ENCODE measurements at places on chromosomes 3 and 15.

- no peak for DNase-seq
These were observed 7.9 kb downstream of the AP4E1 start for GRCh38 chr15:50916400-50916799.

DNA sequence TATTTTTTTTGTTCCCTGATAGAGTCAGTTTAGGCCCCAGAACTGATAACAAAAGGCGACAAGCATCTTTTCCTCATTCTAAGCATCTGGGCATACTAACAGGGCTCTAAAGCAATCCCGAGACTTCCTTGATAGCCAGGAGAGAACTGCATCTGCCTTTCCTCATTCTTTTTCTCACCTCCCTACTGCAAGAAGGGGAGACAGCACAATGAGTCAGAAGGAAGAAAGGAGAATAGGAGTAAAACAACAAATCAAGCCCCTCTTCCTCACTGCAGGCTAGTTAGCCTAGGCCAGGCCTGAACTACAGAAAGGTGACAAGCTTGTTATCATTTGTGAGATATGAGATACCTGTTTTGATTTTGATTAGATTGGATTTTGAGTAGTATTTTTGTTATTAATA is 97.9 kb downstream of the NAALADL2 start:
- DNase-seq, result no peak

DNA sequence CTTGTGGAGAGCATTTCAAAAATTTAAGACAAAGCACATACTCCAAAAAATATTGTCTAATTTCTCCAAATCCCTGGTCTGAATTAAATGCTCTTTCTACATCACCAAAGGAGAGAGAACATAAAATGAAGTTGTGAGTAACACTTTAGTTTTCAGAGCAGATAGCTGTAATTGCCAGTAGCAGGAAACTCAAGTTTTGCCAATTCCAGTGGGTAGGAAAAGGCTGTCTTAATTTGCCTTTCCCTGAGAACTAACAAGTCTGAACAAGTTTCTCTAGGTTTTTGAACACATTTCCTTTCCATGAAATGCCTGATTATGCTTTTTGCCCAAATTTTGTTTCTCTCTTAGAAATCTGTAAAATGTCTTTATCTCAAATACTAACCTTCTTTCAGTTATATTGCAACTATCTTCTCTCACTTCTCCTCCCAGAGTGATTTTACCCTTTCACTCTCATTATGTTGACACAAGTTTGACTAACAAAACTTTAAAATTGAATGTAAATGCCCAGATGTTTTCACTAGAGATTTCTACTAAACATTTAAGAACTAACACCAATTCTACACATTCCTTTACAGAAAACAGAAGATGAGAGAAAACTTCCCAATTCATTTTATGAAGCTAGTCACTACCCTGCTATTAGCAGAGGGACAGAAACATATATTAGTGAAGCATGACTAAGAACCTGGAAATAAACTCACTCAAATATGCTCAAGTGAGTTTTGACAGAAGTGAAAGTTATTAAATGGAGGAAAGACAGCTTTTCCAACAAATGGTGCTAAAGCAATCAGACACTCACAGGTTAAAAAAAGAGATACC is 38.4 kb downstream of the RFX7 start:
- no peak for DNase-seq

- no peak for DNase-seq
These were observed 8.0 kb downstream of the MBNL1 start for GRCh38 chr3:152276681-152277080.

DNA sequence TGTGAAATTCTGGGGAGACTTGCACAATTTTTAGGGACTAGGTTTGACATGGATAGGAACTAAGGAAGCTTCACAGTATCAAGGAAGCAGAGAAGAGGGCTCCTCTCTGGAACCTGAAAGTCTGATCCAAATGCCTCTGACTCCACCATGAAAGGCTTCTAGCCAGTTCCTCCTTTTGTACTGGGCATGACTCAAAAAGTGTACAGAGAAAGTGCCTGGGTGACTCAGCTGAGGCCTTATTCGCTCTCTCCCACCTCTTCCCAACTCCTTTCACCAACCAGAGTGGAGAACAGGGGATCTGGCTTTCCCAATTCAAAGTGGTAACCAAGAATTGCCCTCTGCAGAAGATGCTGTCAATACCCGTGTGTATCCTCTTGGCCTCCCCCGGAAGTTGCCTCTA is 342.9 kb upstream of the PROK2 start:
- DNase-seq, result no peak

DNA sequence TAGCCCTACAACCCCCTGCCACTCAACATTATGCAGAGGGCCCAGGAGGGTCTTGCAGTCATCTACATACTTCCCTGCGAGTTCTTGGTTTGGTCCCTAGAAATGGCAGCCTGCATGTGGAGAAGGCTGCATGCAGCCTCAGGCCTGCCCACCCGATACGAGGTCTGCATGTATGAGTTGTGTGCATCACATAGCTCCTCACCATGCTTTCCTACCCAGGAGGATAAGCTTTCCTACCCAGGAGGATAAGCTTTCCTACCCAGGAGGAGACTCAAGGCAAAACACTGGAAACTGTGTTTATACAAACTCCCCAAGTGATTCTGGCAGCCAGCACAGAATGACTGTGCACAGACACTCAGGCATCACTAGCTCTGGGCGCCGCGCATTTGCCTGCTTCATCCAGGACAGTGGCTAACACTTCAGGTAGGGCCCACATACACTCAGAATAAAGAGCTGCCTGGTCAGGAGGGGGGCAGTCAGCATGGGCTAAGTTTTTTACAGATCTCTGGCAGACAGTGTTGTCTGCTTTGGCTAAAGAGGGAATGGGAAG is 187.7 kb downstream of the THSD4 start:
- DNase-seq, result no peak

GRCh38 chr15:80523746-80524145 is 119.6 kb downstream of the ARNT2 start:
- DNase-seq, result no peak

DNA sequence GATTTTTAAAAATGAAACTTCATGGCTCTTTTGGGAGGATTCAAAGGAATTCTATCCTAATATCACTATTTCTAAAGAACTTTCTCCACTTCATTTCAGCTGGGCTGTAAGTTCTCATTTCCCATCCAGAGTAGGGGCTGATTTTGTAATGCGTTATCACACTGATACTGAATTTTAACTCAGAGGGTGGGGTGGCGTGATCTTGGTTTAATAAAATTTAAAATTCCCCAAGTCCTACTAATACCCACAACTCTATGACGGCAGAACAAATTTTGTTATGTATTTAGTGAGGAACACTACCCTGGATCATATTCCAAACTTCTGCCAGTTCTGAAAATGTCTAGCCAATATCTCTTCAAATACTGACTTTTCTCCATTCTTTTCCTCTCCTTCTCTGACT is 92.7 kb downstream of the ASB7 start:
- DNase-seq, result no peak

DNA sequence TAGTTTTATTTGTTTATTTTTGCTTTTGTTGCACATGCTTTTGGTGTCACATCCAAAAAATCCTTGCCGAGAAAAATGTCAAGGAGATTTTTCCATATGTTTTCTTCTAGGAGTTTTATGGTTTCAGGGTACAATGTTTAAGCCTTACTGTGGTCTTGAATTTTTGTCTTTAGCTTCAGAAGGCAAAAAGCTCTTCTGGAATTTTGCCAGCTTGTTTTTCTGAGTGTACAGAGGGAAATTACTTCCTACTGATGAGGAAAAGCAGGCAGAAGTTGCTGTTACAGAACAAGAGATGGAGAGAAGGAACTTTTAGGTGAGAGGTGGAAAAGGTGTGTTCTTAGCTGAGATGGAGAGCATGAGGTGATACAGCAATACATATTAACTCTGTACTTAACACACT is 59.6 kb downstream of the UBE2E2 start:
- no peak for DNase-seq

DNA sequence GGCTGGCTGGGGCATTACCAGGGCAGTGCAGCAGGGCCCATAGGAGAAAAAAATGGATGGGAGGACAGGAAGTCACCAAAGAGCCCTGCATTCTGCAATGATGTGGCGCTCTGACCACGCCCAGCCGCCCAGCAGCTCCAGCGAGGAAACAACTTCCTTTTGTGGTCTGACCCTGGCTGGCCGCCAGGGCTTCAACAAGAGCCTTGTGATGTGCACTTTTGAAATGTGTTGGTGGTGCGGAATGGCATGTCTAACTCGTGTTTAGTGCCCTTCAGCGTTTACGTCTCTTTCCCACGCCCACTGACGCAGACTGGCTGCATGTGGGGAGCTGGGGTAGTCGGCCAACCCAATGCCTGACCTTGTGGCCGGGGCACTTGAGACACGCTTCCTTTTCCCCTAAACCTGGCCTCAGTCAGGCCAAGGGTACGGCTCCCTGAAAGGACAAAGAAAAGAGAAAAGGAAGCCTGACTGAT is 81.9 kb upstream of the CTNNB1 start:
- DNase-seq, result peak; percentile 71

GRCh38 chr3:58535531-58536500 is 1.2 kb downstream of the ACOX2 start:
- no peak for DNase-seq

DNA sequence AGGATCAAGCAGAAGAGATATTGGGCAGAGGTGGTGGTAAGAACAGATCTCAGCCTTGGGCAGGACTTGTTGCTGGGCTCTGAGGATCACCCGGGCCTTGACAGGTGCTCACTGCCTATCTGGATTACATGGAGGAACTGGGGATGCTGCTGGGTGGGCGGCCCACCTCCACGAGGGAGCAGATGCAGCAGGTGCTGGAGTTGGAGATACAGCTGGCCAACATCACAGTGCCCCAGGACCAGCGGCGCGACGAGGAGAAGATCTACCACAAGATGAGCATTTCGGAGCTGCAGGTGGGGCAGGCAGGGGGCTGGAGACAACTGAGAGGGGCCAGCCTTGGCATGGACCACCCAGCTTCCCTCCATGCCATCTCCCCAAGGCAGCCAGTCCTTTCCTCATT is 7.9 kb downstream of the ECE2 start:
- DNase-seq, result no peak

GRCh38 chr15:69610277-69610676 is 157.7 kb downstream of the RPLP1 start:
- DNase-seq, result no peak

- DNase-seq, result no peak
These were observed 144.6 kb downstream of the ALDH1A2 start for GRCh38 chr15:57920911-57921310.

DNA sequence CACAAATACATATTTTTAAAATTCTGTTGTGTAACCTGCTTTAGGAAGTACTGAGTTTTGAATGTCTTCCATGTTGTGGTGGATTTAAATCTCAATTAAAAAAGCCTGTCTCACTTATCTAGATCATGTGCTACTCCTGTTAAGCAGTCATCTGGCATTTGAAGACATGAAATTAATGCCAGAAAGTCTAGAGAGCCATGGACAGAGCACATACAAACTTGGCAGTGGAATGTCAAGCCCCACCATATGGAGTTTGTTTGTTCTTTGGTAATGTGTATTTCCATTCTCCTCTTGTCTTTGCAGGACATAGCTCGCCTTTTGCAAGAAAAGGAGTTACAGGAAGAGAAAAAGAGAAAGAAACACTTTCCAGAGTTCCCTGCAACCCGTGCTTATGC is 39.3 kb upstream of the UTS2B start:
- DNase-seq, result no peak

DNA sequence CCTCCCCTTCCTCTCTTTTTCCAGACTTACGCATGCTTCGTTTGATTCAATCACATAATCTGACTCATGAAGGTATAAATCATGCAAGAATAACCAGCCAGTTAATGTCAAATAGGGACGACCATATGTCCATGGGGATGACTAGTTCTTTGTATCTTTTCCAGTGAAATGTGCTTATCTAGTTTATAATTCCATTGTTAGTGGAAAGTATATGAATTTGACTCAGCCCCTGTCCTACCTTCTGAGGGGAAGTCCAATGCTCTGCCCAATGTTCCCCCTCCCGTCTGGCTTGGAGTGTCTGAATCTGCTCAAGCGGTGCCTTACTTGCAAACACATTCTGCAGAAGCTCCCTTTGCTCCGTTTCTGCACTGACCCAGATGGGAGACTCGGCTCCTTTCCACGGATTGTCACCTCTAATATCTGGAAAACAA is 55.0 kb upstream of the EPHB3 start:
- no peak for DNase-seq

Measured in hippocampal formation (tissue), 2 donors.